Large intestine (tissue), 12 donors: ENCODE measurements at places on chromosomes 7 and 10.
A peak's percentile ranks its signal among the peaks of the same experiment; 100 is the strongest.

DNA sequence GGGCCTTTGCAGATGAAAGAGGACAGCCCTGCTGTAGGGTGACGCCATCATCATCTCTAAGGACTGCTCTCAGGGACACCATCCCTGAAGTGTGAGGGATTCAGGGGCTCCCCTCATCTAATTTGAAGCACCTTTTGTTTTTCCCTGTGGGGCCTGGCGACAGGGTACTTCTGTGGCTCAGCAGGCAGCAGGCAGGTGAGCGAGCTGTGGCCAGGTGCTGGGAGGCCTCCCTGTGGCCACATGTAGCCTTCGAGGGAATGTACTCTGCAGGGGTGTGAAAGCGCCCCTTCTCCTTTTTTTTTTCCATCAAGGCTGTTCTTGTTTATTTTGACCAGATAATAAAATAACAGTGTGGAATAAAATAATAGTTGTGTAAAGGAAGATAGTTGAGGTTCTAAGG lies 118.2 kb upstream of the DPP6 start:
- no peak for DNase-seq

DNA sequence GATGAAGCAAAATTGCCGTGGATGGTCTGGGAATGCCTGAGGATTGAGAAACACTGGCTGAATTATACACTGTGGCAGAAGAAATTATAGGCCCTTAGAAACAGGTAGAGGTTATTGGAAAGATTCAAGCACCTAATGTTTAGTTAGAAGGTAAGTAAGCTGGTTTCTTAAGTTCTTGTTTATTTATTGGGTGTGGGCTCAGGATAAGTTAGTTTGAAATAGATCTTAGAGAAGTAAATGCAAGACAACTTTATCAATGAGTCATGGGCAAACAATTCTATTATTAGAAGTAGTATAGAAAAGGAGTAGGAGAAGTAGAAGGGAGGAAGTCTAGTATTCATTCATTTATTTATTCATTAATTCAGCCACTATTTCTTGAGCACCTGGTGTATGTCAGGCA lies 96.5 kb downstream of the KAT6B start:
- DNase-seq: no peak

DNA sequence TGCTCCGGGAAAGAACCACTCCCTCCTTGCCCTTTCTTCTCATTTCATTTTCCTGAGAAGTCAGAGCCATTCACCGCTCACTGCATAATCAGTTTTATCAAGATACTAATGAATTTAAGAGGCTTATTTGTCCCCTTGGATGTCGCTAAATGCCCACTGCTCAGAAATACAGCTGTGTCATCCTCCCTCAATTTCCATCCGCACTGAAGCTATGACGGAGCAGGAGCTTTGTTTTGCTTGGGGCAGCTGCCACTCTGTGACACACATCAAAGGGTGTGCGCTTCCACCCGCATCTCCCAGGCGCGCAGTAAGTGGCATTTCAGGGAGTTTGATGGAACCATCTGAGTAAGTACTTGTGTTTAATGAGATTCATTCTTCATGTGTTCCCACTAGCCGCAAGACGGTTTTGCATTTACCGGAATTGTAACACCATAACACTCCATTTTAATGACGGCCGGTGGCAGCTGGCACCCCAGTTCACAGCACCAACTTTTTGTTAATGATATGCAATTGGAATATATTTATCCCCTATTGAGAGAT lies 103.8 kb upstream of the PARD3 start:
- no peak for DNase-seq

- DNase-seq: no peak
These were observed 620.4 kb downstream of the GALNT17 start for GRCh38 chr7:71752171-71752935.

GRCh38 chr10:113168584-113168983 lies 218.5 kb downstream of the TCF7L2 start:
- no peak for DNase-seq

- no peak for DNase-seq
These were observed 257.9 kb downstream of the SFMBT2 start for GRCh38 chr10:7152982-7153381.

DNA sequence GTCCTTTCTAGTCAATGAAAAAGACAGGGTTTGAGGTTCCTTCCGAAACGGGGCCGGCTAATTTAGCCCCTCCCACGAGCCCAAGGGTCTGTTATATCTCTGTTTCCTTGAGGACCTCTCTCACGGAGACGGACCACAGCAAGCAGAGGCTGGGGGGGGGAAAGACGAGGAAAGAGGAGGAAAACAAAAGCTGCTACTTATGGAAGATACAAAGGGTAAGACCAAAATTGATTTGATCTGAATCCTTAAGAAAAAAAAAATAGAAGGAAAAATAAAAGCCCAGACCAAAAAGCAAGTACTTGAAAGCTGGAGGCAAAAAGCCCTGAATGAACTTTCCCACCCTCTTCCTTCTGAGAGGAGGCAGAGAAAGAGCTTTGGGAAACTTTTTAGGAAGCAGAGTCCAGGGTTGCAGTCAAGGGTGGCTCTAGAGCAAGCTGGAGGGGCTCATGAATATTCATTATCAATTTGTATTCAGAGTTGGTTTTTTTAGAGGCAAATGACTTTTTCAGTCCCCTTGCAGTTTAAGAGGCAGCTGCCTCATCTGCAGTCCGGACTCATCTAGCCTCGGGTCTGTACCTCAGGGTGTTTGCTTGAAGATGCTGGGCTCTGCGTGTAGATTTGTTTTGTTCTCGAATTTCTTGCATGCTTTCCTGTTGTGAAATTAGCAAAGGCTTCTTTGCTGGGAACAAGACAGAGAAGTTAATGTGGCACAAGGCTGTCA lies at the start of gene ENTPD1:
ENTPD1 (plus strand) TSS at position 123 of the 721 bp plus-strand sequence; CDS start at position 200, 77 bp downstream.
- peak; percentile 24 for DNase-seq

- no peak for DNase-seq
These were observed 102.5 kb upstream of the APBB1IP start for GRCh38 chr10:26335574-26336093.

DNA sequence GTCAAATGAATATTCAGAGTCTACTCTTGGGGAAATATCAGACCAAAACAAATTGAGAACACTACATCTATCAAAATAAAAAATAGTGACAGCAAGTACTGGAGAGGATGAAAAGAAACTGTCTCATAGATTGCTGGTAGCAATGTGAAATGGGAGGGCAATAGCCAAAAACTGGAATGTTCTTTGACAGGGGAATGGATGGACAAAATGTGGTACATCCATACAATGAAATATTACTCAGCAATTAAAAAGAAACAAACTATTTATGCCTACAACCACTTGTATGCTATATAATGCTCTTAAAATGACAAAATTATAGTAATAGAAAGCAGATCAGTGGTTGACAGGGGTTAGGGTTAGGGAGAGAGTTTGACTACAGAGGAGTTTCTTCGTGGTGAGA lies 46.0 kb downstream of the CYP51A1 start:
- DNase-seq: no peak

DNA sequence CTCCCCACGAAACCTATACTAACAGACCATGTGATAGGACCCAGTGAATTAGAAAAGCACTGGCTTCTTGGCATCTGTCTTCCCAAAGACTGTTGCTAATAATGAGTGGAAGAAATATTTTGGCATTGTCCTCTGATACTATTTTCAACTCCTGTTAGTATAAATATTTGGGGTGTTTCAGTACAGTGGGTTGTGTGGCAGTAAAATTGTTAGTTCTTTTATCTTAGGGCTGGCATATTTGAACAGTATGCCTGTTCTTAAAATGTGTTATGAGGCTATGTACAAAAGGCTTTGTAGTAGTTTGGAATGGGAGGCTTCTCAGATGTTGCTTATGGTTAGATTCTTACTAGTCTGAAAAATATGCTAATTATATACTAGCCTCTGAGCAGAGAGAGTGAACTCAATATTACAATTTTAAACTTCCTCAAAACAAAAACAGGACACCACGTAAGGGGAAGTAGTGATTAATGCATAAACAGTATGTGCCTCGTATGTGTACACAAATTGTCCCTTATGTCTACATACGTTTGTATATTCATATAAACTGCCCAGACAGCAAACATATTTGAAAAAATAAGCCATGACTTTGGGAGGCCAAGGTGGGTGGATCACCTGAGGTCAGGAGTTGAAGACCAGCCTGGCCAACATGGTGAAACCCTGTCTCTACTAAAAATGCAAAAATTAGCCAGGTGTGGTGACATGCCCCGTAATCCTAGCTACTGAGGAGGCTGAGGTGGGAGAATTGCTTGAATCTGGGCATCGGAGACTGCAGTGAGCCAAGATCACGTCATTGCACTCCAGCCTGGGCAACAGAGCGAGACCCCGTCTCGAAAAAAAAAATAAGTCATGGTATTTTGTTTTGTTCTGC lies 115.4 kb downstream of the ARID5B start:
- DNase-seq: no peak

DNA sequence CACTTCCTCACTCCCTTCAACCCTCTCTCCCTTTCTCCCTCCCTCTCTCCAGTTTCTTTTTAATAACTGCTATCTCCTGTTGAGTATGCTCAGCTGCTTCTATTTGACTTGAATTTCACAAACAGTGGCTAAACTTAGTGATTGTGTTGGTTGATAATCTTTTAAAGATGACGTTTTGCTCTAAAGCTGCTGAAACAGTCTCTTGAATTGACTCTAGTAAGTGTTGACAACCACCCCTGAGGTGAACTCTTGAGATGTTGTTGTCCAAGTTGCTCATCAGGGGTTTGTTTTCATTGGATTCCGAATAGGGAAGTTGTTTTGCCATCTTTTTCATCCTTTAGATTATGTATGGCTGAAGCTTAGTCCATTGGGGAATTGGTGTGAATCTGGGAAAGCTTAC lies 176.2 kb downstream of the TWIST1 start:
- no peak for DNase-seq

- DNase-seq: no peak
These were observed 105.0 kb downstream of the ZMIZ1 start for GRCh38 chr10:79173582-79174262.

- DNase-seq: no peak
These were observed 203.7 kb downstream of the DIP2C start for GRCh38 chr10:485776-486175.

DNA sequence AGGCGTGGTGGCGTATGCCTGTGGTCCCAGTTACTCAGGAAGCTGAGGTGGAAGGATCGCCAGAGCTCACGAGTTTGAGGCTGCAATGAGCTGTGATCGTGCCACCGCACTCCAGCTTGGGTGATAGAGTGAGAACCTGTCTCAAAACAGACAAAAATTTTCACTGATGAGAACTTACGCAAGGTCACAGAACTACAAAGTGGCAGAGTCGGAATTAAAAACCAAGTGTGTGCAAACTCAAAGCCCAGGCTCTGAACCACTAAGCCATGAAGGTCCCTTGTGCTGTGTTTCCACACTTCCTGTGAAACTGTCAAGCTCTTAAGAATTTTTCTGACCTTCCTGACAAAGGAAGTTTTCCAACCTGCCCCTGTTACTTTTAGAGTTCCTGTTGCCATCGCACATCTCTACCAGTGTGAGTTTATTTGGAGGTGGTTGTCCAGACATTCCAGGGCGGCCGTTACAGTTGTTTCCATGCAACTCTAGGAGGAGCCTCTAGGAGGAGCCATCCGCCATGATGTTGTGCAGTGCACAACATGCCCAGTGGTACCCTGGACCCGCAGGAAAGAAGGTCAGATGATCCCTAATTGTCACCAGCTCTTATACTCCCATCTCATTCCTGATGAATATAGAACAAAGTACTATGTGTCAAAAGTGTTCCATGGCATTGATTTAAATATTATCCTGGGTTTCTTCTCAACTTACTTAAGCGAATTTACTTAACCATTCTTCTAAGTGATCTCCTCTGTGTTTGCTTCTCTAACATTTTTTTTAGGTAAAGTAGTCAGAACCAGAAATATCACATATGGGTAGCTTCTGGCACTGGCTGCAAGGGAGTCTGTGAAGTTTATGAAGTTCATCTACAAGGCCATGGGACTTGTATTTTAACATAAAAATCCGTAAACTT lies 49.0 kb upstream of the LYZL1 start:
- DNase-seq: no peak

DNA sequence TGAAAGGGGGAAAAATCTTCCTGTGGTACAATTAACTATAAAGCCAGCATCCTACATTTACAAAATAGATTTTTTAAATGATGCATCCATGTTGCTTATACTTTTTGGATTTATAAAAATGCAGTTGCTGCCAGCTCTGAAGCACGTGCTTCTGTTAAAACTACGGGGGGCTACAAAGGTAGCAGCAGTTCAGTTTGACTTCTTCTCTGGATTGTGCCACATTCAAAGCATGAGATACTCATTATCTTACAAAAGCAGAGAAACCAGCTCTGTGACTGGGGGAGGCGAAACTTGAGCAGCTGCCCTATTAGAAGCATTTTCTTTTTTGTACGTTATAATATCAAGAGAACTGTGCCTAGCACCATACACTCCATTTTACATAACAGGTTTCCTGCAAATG lies 31.1 kb downstream of the NEUROD6 start:
- DNase-seq: no peak

- no peak for DNase-seq
These were observed 521.2 kb downstream of the TCERG1L start for GRCh38 chr10:130790339-130790738.

- DNase-seq: no peak
These were observed 52.2 kb downstream of the CUBN start for GRCh38 chr10:17077346-17077781.

GRCh38 chr7:140358412-140359051 lies 39.8 kb downstream of the SLC37A3 start:
- no peak for DNase-seq

- no peak for DNase-seq
These were observed 45.6 kb downstream of the CHCHD3 start for GRCh38 chr7:133036289-133036688.

DNA sequence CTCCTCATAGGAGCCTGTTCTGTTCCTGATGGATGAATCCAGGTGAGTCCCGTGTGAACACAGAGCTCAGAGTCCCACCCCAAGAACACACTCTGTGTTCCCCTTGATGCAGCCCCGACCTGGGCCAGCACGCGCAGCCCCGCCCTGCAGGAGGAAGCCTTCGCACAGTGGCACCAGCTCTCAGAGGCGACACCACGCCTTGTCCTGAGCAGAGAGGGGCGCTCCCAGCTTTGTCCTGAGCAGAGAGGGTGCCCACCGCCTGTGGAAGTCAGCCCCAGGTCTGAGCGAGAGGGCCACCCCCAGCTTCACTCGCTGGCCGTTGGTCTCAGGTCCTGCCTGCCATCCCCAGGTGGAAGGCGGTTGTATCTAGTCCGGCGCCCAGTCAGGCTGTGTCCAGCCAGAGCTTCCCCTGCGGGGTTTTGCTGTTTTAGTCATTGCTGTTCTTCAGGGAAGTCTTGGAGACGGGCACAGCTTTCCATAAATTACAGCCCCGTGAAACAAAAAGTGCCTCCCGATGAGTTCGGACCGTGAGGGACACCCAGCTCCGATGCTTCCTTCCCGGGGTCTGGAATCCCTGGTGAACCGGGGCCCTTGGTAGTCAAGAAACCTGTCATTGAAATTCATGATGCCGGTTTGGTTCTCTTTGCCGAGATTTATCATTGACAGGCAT lies 43.6 kb downstream of the NKX6-2 start:
- no peak for DNase-seq

GRCh38 chr10:122421742-122422141 lies 32.7 kb upstream of the ARMS2 start:
- no peak for DNase-seq
